ENCODE measurements at places on chromosomes 4 and X.

DNA sequence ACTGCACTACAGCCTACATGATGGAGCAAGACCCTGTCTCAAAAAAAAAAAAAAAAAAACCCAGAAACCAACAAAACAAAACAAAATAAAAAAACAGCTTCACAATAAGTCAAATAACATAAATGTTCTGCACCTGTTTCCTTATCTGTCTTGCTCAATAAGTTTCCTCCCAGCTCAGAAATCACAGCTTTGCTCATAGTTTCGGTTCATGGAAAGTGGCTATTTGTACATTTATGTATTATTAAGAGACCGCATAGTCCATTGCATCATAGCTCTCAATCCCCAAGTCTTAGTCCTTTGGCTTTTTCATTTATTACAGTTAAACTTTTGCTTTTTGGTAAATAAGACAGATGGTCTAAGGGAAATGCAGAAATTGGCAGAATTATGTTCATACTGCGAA, 24.4 kb upstream of the CFAP299 start:
- DNase-seq = no peak

GRCh38 chr4:31548823-31549222, 828.7 kb downstream of the PCDH7 start:
- no peak for DNase-seq

DNA sequence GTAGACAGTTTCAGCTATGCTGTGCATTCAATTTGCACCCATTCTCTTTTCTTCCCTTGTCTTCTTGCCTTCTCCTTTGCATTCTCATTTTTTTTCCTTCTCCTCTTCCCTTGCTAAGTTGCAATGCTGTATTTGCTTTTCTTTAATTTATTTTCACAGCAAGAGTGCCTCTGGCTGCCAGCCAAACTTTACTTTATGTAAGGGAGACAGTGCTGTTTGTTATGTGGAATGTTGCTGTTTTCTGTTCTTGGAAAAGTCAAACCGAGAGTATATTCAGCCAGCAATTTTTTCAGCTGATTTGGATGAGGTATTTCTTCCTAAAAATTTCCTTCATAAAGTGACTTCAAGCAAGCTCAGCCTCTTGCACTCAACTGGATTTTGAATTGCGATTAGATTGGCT, 1293.4 kb downstream of the ARAP2 start:
- no peak for DNase-seq

DNA sequence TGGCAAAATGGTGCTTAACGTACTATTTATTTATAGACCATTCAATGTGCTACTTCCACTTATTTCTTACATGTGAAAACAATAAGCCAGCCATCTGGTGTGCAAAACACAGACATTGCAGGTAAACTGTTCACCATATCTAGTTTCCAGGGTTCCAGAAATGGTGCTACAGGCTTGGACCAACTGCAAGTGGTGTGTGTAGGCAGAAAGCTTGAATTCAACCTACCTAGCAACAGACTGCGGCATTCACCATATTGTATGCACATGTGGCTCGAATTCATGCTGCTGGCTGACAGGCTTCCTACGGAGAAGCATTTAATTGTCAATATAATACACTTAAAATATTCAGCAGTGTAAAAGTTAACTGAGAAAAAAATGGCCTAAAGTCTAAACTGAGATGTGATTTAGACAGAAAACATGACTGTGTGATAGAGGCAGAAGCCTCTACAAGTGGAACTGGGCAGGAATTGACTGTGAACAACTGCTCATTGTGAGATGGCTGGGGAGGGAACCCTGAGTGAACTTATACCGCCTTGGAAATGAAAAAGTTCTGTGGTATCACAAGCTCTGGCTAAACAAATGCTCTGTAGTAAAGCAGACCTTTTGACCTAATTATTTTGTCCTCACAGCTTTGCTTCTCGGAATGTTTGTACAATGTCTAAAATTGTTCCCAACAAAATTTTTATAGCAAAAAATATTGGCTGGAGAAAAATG, 434.7 kb downstream of the GRIA2 start:
- DNase-seq = no peak

DNA sequence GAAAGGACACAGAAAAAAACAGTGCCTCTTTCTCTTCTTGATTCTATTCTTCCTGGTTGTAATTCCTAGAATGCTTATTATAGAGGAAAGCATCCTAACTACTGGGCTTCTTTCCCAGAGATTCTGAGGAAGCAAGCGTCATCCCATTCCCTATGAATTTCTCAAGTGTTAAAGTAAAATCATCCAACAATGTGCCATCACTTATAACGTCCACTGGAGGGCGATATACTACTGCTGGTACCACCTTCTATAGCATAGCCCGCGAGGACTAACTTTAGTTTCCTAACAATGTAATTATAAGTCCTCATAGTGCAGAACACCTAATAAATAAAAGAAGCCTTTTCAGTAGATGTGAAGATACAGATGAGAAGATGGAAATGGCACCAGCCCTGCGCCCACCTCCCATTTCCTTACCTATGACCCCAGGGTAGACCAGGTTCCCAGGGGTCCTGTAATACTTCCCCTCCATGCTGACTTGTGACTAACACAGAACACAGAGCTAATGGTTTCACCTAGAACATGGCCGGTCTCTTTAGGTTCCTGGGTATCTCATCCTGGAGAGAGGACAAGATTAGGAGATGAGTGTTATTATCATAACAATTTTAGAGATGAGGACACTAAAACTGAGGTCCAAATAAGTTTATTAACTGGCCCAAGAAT, 4.2 kb downstream of the CENPVL3 start:
- DNase-seq = no peak

GRCh38 chr4:152937336-152938236, 1.5 kb downstream of the FHDC1 start:
- peak; percentile 33 for DNase-seq

GRCh38 chrX:66046612-66047235, 6.8 kb upstream of the VSIG4 start:
- DNase-seq = peak; percentile 24

- no peak for DNase-seq
Observed at GRCh38 chr4:123878976-123879375, 482.4 kb downstream of the SPRY1 start.

DNA sequence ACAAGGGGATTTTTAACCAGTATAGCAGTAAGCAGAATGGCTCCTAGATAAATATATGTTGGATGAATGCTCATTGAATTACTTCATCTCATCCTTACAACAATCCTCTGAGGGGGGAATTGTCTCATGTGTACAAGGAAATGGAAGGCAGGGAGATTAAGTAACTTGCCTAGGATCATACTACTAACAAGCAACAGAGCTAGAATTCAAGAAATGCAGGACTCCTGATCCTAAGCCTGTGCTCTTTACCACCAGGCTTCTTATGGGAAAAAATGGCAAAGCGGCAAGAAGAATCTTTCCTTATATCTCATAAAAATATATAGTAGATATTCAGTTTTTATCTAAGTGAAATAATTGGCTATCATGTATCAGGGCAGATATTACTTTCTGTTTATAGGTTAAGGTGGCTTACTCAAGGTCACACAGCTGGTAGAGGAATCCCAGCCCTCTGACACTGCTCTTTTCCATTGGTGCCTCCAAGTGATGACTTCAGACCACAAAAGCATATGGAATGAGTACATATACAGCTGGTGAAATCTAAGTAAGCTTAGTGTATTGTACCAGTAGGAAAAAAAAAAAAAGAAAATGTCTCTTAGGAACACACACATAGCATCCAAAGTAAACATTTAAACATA, 2.1 kb downstream of the ABHD18 start:
- DNase-seq = no peak

DNA sequence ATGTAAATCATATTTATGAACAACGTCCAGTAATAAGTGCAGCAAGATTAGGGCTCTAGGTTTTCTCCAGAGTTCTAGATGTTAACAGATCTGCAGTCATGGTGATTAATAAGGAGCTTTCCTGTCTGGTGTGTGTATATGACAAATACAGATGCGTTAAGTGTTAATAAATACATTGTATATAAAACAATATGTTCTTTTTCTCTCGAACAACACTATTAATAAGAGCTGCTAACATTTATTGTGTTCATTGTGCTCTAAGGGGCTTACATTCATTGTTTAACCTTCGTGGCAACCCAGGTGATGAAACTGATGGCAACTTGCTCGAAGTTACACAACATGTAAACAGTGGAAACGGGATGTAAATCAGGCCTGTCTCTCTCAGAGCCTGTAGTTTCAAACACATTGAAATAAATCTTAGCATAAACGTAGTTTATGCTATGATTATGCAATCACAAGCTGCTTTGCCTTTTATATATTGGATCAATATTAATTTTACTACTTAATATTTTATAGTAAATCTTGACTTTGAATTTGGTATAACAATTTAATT, 547 bp upstream of the CLGN start:
- no peak for DNase-seq

- no peak for DNase-seq
Observed at GRCh38 chr4:81527115-81527514, 55.4 kb upstream of the RASGEF1B start.

DNA sequence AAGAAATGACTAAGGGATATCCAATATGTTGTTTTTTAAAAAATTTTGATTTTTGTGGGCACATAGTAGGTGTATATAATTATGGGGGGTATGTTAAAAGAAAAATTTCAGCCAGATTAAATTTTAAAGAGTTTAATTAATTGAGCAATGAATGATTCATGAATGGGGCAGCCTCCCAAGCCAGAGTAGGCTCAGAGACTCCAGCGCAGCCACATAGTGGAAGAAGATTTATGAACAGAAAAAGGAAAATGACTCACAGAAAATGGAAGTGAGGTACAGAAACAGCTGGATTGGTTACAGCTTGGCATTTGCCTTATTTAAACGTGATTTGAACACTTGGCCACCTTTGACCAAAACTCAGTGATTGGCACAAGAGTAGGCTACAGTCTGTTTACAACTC, 91.7 kb downstream of the SPATA18 start:
- no peak for DNase-seq

GRCh38 chrX:19924285-19924684, 36.9 kb upstream of the SH3KBP1 start:
- no peak for DNase-seq

DNA sequence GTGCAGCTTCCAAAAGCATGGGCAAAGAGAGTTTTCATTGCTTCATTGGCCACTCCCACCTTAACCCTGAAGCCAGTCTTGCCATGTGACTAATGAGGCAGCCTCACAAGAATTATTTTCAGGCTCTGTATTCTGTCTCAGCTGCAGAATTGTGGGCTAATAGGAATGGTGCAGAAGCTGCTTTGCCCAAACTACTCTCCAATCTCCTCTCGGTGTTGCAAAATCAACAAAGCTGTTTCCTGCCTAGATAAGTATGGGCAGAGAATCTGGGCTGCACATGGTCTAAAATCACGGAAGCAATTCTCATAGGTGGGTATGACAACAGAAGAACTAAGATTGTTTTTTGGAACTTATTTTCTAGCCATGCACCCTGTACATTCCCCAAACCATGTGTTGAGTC, 31.4 kb downstream of the PPP1R2C start:
- DNase-seq = no peak

All from activated naive CD4-positive, alpha-beta T cell treated with anti-CD3 and anti-CD28 coated beads, Interleukin-2, amount 50 U/mL, for 16 hours (primary cell).